Fibroblast of skin of right biceps (primary cell): ENCODE measurements at places on chromosomes 3 and 15.

GRCh38 chr3:126994661-126995245 is 11.8 kb downstream of the PLXNA1 start:
- no peak for DNase-seq

GRCh38 chr15:25633862-25634261 is 195.0 kb upstream of the UBE3A start:
- no peak for DNase-seq

DNA sequence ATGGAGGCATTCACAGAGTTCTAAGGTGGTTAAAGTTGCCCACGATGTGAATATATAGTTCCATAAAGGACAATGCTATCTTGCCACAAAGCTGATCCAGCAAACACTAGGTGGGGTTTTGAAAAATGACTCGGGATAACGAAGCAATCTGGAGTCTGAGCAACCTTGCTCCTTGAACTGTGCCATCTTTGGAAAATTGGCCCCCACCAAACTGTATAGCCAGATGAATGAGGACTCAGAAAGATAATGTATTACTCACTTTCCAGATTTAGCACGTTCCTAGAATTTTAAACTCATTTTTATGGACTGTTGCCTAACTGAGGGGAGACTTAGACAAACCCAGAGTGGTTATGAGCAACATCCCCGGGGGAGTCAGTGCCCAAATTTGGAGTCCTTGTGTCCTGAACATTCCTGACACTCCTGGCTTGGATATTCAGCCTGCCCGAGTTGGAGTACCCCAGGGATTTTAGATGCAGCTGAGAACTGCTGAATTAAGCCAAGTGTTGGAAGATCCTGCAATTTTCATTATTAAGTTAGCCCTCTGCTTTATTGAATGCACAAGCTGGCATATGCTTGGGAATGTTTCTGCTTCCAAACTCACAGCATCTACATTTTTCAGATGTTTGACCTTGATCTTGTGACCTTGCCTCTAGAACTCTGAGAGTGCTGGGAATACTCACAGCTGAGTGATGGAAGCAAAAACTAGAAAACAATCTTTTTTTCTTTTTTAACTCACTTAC is 8.8 kb upstream of the MAGI1 start:
- DNase-seq = peak; percentile 99

DNA sequence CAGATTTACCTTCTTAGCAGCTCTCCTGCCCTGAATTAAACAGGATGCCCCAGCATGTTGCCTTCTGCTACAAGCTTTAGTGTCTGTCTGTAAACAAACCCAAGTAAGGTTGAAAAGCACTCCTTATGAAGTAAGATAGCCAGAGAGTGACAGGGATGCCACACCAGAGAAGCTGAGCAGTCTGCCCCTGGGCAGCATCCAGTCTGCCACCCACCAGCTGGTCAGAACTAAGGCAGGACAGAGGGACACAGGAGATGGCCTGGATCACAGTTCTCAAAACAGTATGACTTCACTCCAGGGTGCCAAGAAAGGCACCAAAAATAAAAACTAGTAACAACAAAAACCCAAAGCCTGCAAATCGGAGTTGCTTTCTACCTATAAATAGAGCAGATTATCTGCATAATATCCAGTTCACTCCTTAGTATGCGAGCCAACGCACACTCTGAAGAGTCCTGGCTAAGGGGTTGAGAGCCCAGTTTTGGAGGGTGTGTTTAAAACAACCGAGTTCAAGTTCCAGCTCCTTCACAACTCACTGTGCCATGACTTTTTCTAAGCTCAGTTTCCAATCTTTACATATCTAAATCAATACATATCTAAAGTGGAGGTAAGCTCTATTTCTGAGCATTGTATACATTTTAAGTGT is 198.9 kb downstream of the KCNMB2 start:
- DNase-seq = no peak

DNA sequence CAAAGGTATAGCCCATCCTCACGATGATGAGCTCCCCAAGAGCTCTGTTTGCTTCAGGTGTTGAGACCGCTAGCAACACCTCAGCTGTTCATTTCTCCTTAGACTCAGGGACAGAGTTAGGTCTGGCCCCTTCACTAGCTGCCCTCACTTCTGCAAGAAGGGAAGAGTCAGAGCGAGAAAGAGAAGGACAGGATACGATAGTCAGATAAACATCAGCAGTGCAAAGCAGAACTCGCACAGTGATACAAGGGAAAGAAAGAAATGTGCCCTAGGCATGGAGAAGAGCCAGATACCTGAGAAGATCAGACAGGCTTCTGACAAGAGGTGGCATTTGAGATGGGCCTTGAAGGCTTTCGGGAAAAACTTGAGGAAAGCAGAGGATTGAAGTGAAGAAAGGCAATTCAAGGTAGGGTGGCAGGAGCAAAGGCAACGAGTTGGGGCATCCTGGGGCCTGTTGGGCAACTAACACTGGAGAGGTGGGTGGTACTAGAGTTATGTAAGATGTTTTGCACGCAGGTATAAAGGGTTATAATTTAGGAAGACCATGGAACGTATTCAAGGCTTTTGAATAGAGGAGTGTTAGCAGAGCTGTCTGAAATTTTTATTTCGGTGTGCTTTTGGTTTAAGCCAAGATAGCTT is 106.0 kb downstream of the PGPEP1L start:
- DNase-seq = no peak

GRCh38 chr3:192727032-192727847 is at the start of gene FGF12:
Gene FGF12 (minus strand): TSS chr3:192727541.
- peak; percentile 44 for DNase-seq

DNA sequence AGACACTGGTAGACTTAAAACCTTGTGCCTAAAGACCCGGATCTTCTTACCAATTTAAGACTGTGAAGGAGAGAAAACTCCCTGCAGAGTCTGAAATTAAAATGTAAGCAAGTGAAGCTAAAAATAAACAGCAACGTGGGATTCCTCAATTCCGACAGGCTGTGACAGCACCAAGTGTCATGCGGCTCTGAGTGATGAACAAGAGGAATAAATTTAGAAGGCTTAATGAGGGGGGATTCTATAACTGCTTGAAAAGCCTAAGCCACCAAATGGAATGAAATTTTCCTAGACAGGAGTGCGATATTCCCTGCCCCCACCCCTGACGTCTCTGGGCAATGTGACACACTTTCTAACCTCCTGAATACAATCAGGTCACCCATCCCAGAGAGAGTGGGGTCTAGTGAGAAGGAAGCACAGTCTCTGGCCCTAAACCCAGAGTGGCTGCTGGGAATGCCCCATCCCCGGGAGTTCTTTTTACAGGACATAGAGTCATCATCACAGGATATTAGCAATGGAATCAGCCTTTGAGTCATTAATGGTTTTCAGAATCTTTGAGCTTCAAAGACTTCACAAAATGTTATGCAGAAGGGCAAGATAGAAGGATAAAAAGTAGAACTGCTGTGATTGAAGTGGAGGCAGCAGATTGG is 114.3 kb downstream of the EDEM1 start:
- peak; percentile 66 for DNase-seq

- DNase-seq = no peak
Measured at GRCh38 chr3:120393761-120394160, 44.6 kb upstream of the LRRC58 start.

DNA sequence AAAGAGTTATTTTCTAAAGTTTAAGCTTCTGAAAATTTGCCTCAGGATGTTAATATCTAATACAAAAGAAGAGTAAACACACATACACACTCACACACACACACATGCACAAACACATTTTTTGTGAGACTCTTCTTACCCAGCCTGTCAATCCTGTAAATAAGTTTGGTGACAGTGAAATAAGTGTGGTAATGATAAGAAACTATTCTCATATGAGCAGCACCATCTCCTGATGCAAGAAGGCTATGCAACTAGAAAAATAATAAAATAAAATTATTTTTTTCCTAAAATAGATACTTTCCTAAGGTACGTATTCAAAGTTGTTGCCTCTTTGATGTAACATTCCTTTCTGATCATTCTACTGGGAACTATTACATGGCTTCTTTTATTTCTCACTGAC is 155.1 kb downstream of the MECOM start:
- DNase-seq = no peak

DNA sequence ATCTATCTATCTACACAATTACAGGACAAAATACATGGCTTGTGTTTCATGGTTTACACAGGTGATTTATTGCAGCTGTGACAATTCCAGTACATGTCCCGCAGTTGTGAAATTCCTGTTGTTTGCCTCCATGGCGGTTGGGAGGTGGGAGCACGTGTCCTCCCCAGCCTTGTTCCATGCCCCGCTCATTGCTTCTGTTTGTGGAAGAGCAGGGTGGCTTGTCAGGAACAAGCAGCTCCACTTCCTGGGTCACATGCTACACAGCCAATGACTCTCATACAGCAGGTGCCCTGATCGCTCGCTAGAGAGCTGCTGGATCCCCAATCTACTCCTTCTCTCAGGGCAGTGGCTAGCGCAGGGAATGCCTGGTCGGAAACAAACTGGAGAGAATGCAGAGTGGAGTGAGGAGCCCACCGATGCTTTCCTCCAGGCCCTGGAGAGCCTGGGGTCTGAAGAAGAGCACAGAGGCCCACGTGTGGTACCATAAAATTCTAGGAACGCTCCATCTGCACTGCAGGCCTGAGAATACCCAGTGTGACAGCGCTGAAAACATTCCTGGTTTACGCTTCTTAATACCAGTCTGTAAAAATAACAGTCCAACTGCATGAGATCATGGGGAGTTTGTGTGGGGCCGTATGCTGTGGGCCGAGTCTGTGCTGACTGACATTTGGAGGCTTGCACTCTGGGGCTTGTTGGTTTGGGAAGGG is 270.6 kb upstream of the RGMA start:
- peak; percentile 79 for DNase-seq

DNA sequence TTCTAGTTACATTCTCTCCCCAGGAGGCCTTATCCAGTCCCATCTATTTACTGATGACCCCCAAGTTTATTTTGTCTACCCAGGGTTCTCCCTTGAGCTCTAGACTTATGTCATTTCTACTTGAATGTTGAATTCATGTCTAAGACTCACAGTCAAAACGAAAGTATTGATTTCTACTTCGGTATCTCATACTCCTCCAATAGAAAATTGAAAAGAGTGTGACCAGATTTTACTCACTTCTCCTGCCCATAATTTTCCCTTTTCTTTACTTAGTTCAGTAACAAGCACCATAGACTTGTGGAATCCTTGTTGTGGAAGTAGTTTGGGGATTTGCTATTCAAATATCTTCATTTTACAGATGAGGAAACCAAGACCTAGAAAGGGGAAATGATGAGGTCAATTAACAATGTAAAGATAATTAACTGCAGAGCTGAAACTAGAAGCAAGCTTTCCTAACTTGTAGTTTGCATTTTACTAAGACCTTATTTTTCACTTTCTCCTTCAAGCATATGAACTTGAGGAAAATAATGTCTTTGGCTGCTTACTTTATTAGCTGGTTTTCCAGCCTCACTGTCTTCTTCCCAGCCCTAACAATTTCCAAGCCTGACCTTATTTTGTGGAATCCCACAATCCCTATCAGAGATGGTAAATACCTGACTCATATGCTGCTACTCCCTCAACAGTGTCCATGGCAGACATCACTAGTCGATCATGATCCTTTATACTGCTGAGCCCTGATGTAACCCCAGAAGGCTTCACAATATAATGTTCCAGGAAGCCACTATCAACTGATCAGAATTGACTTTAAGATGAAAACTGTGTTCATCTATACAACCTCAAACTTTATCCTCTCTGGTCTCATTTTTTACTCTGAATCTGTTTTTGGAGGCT is 123.9 kb upstream of the AGBL1 start:
- peak; percentile 23 for DNase-seq

- DNase-seq = peak; percentile 65
Measured at GRCh38 chr15:68994149-68994548, 20.3 kb upstream of the NOX5 start.

DNA sequence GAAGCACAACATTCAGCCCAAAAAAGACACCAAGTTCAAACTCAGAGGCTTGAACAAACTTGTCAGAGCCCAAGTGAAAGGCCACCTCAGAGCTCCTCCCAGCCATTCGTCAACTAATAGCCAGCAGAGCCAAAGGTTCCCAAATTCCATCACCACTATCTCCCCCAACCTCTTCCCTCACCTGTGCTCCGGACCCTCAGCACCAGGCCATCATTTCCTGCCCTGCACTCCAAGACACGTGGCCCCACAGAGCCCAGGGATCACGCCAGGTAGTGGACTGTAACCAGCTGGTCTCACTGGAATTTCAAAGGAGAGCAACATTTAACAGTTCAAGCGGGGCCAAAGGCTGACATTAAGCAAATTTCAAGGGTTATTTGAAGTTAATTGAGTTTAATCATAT is 245.2 kb upstream of the IGF1R start:
- DNase-seq = no peak

- DNase-seq = no peak
Measured at GRCh38 chr15:101269479-101270223, 7.6 kb downstream of the SELENOS start.

DNA sequence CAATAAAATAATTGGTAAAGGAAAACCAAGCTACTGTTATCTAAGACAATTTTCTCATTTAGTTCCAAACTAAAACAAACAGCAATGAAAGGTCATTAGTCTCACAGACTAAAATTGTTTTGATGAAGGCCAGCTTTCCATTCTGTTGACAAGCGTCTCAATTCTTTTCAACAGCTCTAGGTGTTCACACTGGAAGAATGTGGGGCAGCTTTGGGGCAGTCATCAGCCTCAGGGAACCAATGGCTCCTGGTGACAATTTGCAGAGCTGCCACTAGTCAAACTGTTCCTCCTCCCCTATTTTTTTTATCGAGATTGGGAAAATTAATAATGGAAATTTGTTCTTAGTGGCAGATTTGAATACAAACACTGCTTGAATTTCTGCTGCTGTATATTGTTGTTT is 104.2 kb downstream of the MEIS2 start:
- no peak for DNase-seq

GRCh38 chr3:148911592-148911991 is 46.5 kb downstream of the CPA3 start:
- DNase-seq = no peak

- no peak for DNase-seq
Measured at GRCh38 chr3:40766396-40766795, 241.6 kb downstream of the ZNF621 start.

- DNase-seq = no peak
Measured at GRCh38 chr3:99439892-99440291, 198.5 kb upstream of the COL8A1 start.

DNA sequence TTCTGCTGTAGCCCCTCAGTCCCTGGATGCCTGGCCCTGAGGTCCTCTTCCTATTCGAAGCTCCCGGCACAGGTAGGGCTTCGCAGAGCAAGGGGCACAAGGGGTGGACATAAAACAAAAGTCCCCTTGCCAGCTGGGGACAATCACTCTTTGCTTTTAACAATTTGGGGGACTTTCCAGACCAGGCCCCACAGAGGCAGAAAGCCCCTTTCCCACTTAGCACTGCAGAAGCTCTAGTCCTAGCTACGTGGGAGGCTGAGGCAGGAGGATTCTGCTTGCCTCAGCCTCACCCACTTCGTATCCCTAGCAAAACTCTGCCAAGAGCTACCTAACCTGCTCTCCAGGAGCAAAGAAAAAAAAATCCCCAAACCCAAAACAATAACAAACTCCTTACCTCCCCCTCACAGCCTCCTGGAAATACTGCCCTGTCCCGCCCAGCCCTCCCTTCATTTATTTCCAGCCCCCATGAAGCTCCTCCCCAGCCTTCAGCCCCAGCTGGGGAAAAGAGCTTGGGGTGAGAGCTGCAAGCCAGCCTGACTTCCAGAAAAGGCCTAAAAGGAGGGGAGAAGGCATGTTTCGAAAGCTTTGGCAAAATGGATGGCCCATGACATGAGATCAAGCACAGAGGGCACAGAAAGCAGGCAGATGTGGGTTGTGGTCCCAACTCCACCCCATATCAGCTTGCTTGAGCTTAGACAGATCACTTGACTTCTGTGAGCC is at the start of gene CIDEC:
Gene CIDEC, minus strand, starts transcription at position 424 of the 720 bp plus-strand sequence. CDS start 1,767 bp downstream, outside the sequence.
- DNase-seq = no peak

GRCh38 chr15:83306561-83306960 is 22.1 kb upstream of the BNC1 start:
- DNase-seq = peak; percentile 26
